KG1 (cell line): ENCODE measurements at places on chromosomes 7 and 10.

- DNase-seq, result no peak
Measured at GRCh38 chr7:120181499-120181898, 91.5 kb upstream of the KCND2 start.

DNA sequence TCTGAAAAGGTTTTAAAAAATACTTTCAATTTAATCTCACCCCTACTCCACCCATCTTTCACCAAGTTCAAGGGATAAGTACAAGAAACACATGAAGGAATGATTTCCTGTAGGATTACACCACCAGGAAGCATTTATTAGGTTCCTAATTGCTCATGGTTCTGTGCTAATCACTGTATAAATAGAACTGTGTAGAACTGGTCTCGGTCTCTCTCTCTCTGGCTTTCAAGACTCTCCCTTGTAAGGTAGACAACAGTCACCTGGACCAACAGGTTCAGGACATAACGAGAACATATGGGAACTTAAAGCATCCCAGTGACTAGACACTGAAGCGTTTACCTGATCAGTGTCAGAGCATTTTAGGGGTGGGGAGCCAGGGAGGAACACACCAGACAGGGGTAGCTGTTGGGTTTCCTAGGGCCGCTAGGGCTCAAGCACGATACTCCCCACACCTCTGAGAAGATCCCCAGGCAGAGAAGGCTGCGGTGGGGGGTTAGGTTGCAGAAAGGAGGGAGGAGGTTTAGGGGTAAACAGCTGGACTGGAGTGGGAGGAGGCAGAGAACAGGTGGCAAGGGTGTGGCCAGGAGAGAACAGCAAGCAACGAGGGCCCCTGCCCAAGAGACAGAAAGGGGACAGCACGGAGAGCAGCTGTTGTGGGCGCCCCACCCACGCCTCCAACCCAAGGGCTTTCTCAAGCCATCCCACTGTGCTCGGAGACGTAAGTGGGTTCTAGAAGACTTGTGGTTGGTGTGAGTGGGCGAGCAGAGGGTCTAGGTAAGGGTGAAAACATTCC, 52.5 kb upstream of the USP6NL start:
- DNase-seq, result no peak

DNA sequence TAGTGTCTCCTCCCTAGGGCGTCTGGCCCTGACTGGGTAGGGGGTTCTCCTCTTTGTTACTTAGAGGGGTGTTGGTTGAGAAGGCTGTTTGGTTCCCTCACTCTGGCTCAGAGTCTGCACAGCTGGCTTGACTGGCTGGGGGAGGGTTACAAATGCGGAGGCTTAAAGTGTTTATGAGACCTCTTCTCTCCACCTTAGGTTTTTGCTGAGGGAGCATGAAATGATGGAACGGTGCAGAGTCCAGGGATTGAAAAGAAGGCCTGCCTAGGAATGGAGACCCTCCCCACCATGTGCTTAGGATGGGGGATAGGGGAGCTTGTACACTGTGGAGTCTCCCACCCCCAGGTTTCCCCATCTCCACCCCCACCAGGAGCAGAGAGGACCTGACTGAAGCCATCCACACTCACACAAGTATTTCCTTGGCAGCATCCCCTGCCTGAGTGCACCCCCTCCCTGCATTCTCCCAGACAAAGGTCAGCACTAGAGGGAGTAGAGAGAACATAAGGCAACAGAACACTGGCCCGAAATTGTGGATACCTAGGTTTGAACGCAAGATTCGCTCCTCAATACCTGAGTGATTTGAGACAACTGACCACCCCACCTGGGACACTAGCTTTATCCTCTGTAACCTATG, 1.7 kb upstream of the LDB1 start:
- DNase-seq, result no peak

DNA sequence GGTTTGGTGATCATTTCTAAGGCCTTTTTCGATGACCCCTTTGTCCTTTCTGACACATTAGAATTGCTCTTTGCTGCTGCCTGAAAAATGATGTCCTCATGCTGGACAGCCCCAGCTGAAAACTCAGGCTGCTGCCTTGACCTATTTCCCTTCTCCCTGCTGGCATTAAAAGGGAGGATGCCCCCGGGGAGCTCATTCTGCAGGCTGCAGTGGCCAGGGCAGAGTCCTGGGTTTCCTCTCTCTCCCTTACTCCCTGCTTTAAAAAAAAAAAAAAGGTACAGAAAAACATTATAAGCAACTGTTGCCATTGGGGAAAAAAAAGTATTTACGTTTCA, 35.4 kb downstream of the LRRC4 start:
- DNase-seq, result no peak

- DNase-seq, result no peak
Measured at GRCh38 chr10:43880160-43880559, 231.5 kb upstream of the ZNF32 start.

- no peak for DNase-seq
Measured at GRCh38 chr7:36916116-36916515, 191.8 kb upstream of the AOAH start.

DNA sequence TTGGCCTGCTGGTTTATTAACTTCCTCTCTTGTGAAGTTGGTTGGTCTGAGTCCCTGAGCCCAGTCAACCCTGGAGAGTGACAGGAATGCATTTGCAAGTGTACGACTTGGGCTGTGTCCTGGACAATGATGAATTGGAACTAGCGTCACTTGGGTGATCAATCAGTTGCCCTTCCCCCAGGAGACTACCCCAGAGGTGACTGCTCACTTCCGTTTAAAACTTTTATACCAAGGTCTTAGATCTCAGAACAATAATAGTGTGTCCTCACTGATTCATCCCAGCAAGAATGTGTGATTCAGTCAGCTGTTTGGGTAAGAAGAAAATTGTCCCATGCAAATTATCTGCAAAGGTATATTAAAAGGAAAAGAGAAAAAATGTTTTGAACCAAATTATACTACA, 102.9 kb upstream of the ARMC3 start:
- no peak for DNase-seq

DNA sequence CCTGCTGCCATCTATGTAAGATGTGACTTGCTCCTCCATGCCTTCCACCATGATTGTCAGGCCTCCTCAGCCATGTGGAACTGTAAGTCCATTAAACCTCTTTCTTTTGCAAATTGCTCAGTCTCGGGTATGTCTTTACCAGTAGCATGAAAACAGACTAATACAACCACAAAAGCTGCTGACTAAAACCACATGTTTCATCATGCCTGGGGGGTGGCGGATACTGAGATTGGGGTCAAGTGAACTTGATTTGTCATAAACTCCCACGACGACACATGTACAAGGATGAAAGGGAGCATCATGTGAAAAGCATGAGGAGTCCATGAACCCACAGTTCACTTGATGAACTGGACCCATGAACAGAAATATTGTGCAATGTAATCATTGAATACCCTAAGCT, 134.9 kb upstream of the ANK3 start:
- DNase-seq, result no peak

DNA sequence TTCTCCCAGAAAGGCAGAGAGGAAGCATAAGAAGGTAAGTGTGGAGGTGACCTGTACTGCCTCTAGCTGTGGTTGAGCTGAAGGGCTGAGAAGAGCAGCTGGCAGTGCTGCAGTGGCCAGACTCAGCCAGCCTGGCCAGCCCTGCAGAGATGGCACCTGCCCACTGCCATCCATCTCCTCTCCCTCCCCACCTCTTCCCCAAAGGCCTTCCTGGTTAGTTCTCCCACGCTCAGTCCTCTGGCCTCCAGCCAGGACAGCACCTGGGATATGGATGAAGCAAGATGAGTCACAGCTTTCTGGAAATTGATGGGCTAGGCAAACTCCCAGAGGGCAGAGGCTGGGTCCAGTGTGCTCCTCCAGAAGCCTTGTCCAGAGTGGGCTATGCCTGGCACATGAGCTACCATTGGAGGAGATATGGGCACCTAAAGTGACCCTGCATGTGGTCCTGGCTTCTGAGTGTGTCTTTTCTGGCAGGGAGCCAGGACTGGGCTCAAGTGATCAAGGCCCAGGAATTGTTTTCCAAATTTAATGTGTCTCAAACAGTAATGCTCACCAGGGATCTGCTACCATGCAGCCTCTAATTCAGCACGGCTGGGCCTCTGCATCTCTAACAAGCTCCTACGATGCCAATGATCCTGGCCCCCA, 81.0 kb upstream of the CACUL1 start:
- DNase-seq, result no peak

DNA sequence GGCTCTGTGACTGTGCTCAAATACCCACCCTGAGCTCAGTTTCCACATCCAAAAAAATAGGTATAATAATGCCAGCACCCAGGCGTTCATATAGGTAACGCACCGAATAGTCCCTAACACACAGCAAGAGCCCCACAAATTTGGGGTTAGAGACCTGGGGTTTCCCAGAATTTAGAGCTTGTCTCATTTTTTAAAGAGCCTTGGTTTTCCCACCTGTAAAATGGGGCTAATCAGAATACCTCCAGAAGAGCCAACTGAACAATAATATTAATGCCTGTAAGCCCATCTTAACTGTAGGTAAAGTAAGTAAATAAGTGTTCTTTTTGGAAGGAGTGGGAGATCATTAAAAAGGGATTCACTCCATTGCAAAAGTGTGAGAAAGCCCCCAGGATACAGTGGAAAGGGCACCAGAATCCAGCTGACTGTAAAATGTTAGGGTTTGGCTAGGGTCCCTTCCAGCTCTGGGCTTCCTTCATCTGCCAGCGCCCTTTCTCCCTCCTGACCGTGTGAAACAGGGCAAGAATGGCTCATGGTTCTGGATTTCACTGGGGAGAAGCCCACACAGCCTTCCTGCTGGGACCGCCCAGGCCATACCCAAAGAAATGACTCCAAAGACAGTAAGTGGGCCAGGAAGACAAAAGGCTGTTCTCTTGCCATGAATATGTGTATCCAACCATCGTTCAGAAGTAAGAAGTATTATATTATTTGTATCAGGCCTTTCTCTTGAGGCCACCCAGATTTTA, 2.1 kb downstream of the MTURN start:
- DNase-seq, result no peak

- DNase-seq, result no peak
Measured at GRCh38 chr10:62501547-62501946, 127.4 kb downstream of the ZNF365 start.

DNA sequence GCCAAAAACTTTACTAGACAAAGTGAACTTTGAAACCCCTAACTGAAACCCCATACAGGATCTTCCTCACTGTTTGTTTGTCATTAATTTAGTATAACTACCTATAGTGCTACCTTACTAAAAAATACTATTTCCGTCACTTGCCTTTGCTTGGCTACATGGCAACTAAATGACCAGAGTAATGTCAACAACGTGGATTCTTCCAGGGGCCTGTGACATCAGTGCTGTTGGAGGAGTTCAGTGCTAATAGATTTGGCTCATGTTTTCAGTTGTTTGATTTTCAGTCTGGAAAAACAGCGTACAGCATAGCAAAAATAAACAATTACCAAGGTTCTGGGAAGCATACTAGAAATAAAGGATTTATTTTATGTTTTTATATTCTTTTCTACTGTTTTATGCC, 3.0 kb upstream of the ASB15 start:
- DNase-seq, result no peak

DNA sequence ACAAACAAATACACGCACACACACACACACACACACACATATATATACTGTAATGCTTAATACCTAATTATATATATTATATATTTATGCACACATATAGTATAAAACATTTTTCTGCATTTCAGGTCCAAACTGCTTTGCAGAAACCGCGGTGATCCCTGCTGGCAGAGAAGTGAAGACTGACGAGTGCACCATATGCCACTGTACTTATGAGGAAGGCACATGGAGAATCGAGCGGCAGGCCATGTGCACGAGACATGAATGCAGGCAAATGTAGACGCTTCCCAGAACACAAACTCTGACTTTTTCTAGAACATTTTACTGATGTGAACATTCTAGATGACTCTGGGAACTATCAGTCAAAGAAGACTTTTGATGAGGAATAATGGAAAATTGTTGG, 138.5 kb downstream of the VWC2 start:
- no peak for DNase-seq

GRCh38 chr10:119667562-119668328, 16.6 kb downstream of the BAG3 start:
- no peak for DNase-seq

DNA sequence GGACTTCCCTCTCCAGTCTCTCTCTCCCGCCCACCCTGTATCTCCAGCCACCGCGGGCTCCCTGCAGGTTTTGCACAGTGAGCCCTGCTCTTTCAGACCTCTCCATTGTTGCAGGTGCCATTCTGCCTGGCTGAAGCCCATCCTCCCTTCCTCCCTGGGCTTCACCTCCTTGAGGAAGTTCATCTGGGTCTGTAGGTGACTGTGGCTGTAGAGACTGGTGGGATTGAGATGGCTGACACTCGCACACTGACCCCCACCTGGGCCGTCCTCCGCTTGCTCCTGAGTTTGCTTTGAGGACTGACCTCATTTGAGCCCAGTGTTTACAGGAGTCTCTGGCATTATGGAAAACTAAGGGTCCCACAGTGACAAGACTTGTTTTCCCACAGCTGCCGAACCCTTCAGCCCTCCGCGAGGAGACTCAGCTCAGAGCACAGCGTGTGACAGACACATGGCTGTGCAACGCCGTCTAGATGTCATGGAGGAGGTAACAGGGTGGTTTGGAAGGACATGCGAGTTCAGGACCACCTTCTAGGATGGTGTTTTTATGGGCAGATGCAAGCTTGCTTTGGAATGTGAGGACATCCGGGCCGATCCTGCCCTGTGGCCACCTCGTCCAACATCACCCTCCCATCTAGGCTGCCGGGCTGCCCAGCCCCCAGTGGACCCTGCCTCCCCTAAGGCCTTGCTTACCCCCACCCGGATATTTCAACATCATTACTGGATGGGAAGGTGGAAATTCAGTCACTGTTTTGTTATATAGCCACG, 9.3 kb downstream of the PLAC9 start:
- no peak for DNase-seq

- DNase-seq, result no peak
Measured at GRCh38 chr10:62826273-62826672, 10.1 kb upstream of the EGR2 start.

- DNase-seq, result no peak
Measured at GRCh38 chr7:95974108-95974507, 201.8 kb downstream of the DYNC1I1 start.

- DNase-seq, result no peak
Measured at GRCh38 chr7:98711945-98712344, 94.9 kb downstream of the NPTX2 start.

- no peak for DNase-seq
Measured at GRCh38 chr10:90372451-90372850, 485.4 kb downstream of the HTR7 start.
